ENCODE measurements at places on chromosomes 16 and 17. TPM values are rescaled to one million over a fixed set of nuclear protein-coding genes. Genes with fewer than 3 reads are reported as not detected.

GRCh38 chr16:24358117-24358516 is 102.0 kb downstream of the CACNG3 start:
- H3K4me1 ChIP-seq = no peaks in the 10 kb centered on the region
- H3K27me3 ChIP-seq = no peaks in the 10 kb centered on the region
- no peak overlapping the region for H3K27ac ChIP-seq
- no peak overlapping the region for H3K4me3 ChIP-seq
- DNase-seq = no peak

GRCh38 chr17:72927760-72928159 is 164.7 kb downstream of the SLC39A11 start:
- H3K36me3 ChIP-seq = no peaks in the 10 kb centered on the region
- no peaks in the 10 kb centered on the region for H3K27me3 ChIP-seq
- H3K4me1 ChIP-seq = peaks cover 14% of the 10 kb centered on the region
- H3K4me3 ChIP-seq = no peak overlapping the region
- no peak for DNase-seq

IL21R gene
- 84.2 TPM for total RNA-seq

DRC7 gene
- total RNA-seq = not detected
